ENCODE measurements at places on chromosomes 16 and 17. TPM values are rescaled to one million over a fixed set of nuclear protein-coding genes. Genes with fewer than 3 reads are reported as not detected.

DNA sequence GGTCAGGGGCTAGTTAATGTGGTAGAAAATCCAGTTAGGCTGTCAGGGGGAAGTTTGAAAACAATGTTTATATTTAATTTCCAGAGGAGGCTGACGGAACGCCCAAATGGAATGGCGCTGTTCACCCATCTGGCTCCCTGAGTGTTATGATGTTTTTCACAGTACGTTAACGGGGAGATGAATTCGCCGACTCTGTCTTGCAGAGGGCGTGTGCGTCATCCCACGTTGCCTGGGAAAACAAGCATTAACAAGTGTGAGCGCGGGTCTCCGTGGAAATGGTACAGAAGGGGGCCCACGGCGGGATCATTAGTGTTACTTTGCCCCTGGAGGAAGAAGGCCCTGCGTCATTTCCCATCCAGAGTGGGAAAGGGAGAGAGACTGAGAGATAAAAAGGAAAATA, 29.6 kb downstream of the RGS9 start:
- DNase-seq, result no peak
- no peaks in the 10 kb centered on the region for H3K4me1 ChIP-seq
- H3K36me3 ChIP-seq, result no peaks in the 10 kb centered on the region

GRCh38 chr17:29121442-29121841, 58.8 kb downstream of the MYO18A start:
- peaks cover 26% of the 10 kb centered on the region for H3K4me1 ChIP-seq
- DNase-seq, result no peak
- H3K36me3 ChIP-seq, result no peaks in the 10 kb centered on the region
- no peak overlapping the region for H3K4me3 ChIP-seq
- H3K27ac ChIP-seq, result no peak overlapping the region
- H3K27me3 ChIP-seq, result no peaks in the 10 kb centered on the region

DNA sequence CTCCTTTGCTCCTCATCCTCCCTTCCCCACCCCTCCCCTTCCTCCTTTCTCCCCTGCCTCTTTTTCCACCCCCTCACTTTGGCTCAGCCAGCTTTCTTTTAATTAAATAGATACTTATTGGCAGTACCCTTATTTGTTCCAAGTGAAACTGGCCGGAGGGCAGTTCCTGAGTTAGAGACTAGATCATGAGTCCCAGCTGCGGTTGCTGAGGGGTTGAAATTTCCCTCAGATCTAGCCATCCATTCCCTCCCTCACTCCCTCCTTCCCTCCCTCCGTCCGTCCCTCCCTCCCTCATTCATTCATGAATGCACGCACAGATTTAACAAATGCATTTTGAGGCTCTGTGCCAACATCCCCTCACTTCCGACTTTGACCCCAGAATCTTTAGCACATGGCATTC, 519.2 kb upstream of the EEF2KMT start:
- H3K36me3 ChIP-seq, result peaks cover 7% of the 10 kb centered on the region
- peaks cover 16% of the 10 kb centered on the region for H3K27me3 ChIP-seq
- H3K4me3 ChIP-seq, result no peak overlapping the region
- DNase-seq, result no peak
- H3K27ac ChIP-seq, result no peak overlapping the region

Gene TPSD1
- not detected for polyA plus RNA-seq

DNA sequence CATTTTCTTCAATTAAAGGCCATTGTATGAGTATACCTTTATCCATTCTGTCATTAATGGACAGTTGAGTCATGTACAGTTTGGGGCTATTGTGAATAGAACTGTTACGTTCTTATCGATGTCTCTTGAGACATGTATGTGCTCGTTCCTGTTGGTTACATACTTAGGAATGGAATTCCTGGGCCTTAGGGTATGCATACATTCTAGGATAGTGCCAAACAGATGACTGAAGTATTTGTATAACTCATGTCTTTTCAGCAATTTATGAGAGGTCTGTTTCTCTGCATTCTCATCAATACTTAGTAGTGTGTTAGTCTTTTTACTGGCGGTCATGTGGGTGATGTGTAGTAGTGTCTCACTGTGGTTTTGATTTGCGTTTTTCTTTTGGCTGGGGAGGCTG, 81.2 kb downstream of the USP22 start:
- no peak overlapping the region for H3K4me3 ChIP-seq
- H3K27ac ChIP-seq, result no peak overlapping the region
- peaks cover 25% of the 10 kb centered on the region for H3K27me3 ChIP-seq
- H3K4me1 ChIP-seq, result peaks cover 1% of the 10 kb centered on the region
- no peak for DNase-seq

Gene YPEL2
- 29.6 TPM for polyA plus RNA-seq

Gene CCL14
- polyA plus RNA-seq, result not detected

GRCh38 chr17:30924341-30924740, 2.6 kb downstream of the ADAP2 start:
- H3K27me3 ChIP-seq, result no peaks in the 10 kb centered on the region
- H3K27ac ChIP-seq, result no peak overlapping the region
- DNase-seq, result no peak
- no peaks in the 10 kb centered on the region for H3K36me3 ChIP-seq
- no peak overlapping the region for H3K4me3 ChIP-seq

Gene TP53TG3C
- polyA plus RNA-seq, result not detected

Gene CX3CL1
- not detected for polyA plus RNA-seq

Gene IL17C
- polyA plus RNA-seq, result 0.75 TPM

DNA sequence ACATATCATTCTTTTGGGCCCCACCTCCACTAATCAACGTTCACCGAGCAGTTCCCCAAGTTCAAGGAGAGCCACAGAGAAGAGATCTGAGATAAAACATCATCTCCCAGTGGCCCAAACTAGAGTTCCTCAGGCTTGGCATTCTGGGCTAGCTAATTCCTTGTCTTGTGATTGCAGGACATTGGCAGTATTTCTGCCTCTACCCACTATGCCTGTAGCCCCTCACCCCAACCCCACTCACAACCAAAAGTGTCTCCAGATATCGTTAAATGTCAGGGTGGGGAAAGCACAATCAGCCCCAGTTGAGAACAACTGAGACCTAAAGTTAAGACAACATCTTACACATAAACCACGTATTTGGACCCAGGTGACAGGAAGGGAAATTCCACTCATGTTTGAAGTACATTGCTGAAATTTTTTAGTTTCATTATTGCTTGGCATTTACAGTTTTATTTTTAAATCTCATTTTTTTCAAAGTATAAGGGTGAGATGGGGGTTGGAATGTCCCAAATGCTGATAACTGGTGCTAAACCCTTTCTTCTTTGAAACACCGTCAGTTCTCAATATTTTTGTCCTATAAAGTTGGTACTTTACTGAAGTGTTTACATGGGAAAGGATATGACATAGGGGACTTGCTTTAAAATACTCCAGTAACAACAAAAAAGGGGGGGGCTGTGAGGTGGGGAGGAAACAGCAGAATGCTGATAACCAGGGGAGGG, 13.6 kb downstream of the ZC3H7A start:
- H3K4me3 ChIP-seq, result peak overlapping the region; percentile 79
- H3K27ac ChIP-seq, result peak overlapping the region; percentile 99
- peak; percentile 69 for DNase-seq
- no peaks in the 10 kb centered on the region for H3K27me3 ChIP-seq
- peaks cover 31% of the 10 kb centered on the region for H3K4me1 ChIP-seq

Gene PRAC1
- polyA plus RNA-seq, result not detected

DNA sequence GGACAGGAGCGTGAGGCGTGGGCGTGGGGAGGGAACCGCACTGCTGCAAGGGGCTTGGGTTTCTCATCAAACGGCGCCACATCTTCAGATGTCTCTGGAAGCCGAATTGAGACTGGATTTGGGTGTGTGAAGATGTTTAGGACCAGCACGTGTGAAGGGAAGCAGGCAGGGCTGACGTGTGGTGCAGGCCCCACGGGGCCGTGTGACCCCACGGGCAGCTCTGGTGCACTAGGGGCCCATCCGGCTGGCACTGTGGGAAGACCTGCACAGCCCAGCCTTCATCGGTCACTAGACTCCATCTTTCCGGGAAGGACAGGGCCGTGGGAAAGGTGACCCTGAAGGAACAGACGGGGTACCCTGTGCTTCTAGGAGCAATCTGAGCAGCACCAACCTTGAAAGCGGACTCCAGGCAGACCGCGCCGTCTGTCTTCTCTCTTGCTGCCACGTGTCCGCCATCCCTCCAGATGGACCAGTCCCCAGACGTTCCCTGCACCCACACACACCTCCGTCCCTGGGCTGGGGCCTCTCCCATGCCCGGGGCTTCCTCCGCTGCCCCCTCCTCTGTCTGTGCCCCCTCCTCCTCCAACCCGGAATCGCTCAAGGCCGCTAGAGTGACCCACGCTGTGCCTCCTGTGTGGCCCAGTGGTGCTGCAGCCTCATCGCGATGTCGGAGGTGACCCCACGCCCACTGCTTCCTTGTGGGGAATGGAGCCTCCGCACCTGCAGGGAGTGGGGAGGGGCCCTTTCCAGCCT, 23.4 kb upstream of the CBFA2T3 start:
- peaks cover 54% of the 10 kb centered on the region for H3K27me3 ChIP-seq
- peaks cover 23% of the 10 kb centered on the region for H3K36me3 ChIP-seq
- no peak overlapping the region for H3K4me3 ChIP-seq
- H3K27ac ChIP-seq, result no peak overlapping the region

Gene TNFRSF13B
- 10.6 TPM for polyA plus RNA-seq

DNA sequence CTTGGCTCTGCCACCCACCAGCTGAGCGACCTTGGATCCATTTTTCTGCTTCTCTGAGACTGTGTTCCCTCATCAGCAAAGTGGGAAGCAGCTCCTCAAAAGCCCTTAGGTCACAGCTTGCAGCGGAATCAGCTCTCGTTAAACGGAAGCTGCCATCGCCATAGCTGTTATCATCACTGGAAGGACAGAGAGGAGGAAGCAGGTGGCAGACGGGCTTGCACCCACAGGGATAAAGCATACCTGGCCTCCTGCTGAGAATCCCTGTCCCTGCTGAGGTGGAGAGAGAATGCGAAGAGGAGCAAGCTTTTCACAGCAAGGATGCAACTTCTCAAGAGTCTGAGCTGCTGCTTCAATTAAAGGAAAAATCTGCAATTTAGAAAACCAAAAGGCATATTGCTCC, 106.6 kb downstream of the CLEC16A start:
- no peak overlapping the region for H3K4me3 ChIP-seq
- DNase-seq, result no peak
- H3K27me3 ChIP-seq, result no peaks in the 10 kb centered on the region
- H3K4me1 ChIP-seq, result peaks cover 18% of the 10 kb centered on the region

- peak overlapping the region; percentile 70 for H3K4me3 ChIP-seq
- peak overlapping the region; percentile 20 for H3K27ac ChIP-seq
- H3K36me3 ChIP-seq, result no peaks in the 10 kb centered on the region
- no peaks in the 10 kb centered on the region for H3K27me3 ChIP-seq
- H3K4me1 ChIP-seq, result peaks cover 18% of the 10 kb centered on the region
These were observed 1.6 kb downstream of the UBALD1 start for GRCh38 chr16:4612977-4613635.

DNA sequence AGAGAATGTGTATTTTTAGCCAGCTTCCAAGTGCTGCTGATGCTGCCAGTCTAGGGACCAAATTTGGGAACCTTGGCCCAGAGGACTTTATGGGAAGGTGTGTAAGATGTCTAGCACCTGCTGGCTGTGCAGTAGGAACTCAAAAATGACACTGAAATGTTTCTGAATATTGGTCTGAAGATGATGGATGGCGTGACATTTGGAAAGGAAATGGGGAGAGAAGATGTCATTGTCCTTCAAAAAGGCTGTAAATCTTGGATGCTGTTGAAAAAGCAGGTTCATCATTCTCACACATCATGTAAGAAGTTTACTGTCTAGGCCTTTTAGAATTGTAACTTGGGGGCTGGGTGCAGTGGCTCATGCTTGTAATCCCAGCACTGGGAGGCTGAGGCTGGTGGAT, 6.7 kb downstream of the EPN2 start:
- H3K27ac ChIP-seq, result peak overlapping the region; percentile 44
- H3K4me3 ChIP-seq, result no peak overlapping the region
- H3K36me3 ChIP-seq, result no peaks in the 10 kb centered on the region
- H3K4me1 ChIP-seq, result peaks cover 31% of the 10 kb centered on the region
- no peak for DNase-seq
